ENCODE measurements at places on chromosomes 5 and 9. TPM values are rescaled to one million over a fixed set of nuclear protein-coding genes. Genes with fewer than 3 reads are reported as not detected.

The ANKRD31 gene
- total RNA-seq, result under 0.01 TPM

The SLC1A3 gene
- total RNA-seq, result 9.2 TPM

The SLC27A6 gene
- 0.57 TPM for total RNA-seq

The BSPRY gene
- not detected for total RNA-seq

The ZFP2 gene
- under 0.01 TPM for total RNA-seq

The BRINP1 gene
- not detected for total RNA-seq

The C5orf58 gene
- total RNA-seq, result under 0.01 TPM

The PCDHB2 gene
- total RNA-seq, result 0.29 TPM

The PCDHGB7 gene
- 7.6 TPM for total RNA-seq

The ORM2 gene
- total RNA-seq, result not detected

The GABRA6 gene
- total RNA-seq, result 0.29 TPM

The WDR31 gene
- total RNA-seq, result 1.3 TPM

The C9orf50 gene
- total RNA-seq, result not detected

The AGXT2 gene
- total RNA-seq, result not detected

The CTXN3 gene
- not detected for total RNA-seq

The SPINK7 gene
- total RNA-seq, result not detected

The KCNT1 gene
- not detected for total RNA-seq

The IL33 gene
- total RNA-seq, result 175 TPM

The GGTA1 gene
- total RNA-seq, result not detected

The IFNA13 gene
- total RNA-seq, result not detected

The LPAR1 gene
- total RNA-seq, result 145 TPM

The BTNL3 gene
- total RNA-seq, result not detected

The CDH6 gene
- 5.7 TPM for total RNA-seq

The CER1 gene
- not detected for total RNA-seq

The FAM81B gene
- not detected for total RNA-seq

The FOXI1 gene
- total RNA-seq, result not detected

The SEMA4D gene
- not detected for total RNA-seq

The IL7R gene
- 31.1 TPM for total RNA-seq

The PCA3 gene
- not detected for total RNA-seq

The GABRP gene
- total RNA-seq, result 1.1 TPM

The GRM6 gene
- not detected for total RNA-seq

The PCDHGB4 gene
- total RNA-seq, result 28.2 TPM

The SCGB3A1 gene
- total RNA-seq, result not detected

The ARL10 gene
- 11.6 TPM for total RNA-seq

The CA9 gene
- total RNA-seq, result not detected

The SHISAL2B gene
- not detected for total RNA-seq

The COL15A1 gene
- total RNA-seq, result 5.4 TPM

The INSL4 gene
- total RNA-seq, result not detected

The TMEM252 gene
- total RNA-seq, result not detected

Data from placental pericyte (primary cell).